ENCODE measurements at places on chromosomes 1 and 21.
A peak's percentile ranks its signal among the peaks of the same experiment; 100 is the strongest.

- no peak for DNase-seq
Measured at GRCh38 chr1:92567211-92567868, 80.6 kb upstream of the GFI1 start.

DNA sequence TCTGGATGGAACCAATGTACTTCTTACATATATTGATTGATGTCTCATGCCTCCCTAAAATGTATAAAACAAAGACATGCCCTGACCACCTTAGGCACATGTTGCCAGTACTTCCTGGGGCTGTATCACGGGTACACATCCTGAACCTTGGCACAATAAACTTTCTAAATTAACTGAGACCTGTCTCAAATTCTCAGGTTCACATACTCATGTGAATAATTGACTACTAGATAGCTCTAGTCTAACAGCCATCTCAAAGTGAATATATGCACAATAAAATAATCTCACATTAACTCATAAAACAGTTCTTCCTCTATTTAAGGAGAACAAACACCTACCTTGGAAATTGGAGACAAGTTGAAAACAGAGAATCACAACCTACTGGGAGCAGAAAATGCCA, 5.6 kb downstream of the DNAI4 start:
- no peak for DNase-seq

GRCh38 chr1:69315823-69316222, 251.9 kb upstream of the LRRC7 start:
- DNase-seq: no peak

DNA sequence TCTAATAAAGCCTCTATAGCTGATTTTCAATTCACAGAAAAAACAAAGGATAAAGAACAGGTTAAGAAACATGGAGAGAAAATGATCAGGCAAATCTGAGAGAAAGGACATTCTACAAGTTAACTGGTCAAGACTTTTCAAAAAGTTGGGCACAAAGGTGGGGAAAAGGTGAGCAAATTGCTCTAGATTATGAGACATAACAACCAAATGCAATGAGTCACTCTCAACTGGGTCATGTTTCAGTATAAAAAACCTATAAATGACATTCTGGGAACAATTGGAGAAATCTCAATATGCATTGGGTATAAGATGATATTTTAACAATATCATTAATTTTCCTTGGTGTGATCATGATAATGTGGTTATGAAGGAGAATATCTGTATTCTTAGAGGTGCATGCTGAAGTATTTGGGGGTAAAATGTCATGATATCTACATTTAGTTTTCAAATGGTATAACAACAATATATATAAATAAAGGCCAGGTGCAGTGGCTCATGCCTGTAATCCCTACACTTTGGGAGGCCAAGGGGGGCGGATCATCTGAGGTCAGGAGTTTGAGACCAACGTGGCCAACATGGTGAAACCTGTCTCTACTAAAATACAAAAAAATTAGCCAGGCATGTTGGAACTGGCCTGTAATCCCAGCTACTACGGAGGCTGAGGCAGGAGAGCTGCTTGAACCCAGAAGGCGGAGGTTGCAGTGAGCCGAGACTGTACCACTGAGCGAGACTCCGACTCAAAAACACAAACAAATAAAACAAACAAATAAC, 27.0 kb downstream of the ANKRD13C start:
- DNase-seq: no peak

DNA sequence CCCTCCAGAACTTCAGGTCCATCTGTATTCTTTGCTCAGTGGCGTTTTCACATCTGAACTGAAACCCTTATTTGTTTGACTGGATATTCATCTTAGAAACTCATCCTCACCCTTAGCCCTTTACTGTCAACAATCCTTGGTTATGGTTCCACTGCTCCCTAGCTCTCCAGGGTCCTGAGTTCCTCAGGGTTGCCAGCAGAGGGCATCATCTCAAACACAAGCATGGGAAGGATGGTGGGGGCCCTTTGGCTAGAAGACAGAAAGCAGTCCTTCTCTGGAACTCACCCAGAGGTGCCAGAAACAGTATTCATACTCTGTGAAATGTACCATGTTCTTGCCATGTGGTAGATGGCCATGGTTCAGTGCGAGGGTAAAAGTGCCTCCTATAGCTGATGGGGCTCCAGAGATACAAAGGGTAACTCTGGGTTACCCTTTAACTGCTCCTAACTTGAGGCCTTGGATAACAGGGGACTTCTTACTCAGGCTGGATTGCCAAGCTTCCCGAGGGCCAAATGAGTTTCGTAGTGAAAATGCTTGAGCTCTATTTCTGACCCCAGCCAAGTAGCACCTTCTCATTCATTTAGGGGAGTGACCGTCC, 11.3 kb downstream of the NCSTN start:
- DNase-seq: peak; percentile 10

DNA sequence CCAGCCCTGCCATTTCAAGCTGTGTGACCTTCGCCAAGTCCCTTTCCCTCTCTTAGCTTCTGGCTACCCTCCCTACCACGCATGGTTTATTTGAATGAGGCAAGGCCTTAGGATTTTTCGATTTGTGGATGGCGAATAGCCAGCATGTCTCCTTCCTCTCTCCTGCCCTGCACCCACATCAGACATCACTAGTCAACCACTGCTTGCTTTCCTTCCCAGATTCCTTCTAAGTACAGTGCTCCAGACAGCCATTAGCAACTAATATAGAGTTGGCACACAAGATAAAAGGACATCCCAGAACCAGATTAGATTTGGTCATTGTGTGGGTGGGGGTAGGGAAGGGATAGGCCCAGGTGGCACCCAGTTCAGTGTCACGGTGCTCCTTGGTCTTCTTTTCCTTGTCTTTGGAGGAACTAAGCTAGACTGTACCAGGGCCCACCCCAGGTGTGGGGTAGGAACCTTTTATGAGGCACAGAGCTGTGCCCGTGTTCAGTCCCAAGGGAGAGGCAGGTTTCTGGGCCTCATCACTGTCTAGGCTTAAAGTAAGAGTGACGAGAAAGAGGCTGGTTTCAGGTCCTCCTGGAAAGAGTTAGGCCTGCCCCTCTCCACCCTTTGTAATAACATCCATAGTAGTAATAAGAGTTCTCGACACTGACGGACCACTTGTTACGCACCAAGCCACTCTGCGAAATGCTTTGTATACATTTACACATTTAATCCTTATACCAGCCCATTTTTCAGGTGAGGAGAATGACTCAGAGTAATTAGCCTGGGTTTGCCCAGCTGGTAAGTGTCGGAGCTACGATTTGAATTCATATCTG, 8.6 kb downstream of the ALPL start:
- no peak for DNase-seq

GRCh38 chr1:230749150-230749549, 2.0 kb downstream of the CAPN9 start:
- no peak for DNase-seq

- DNase-seq: no peak
Measured at GRCh38 chr1:3721955-3722465, 30.2 kb upstream of the CCDC27 start.

GRCh38 chr1:158613764-158614163, 8.7 kb downstream of the OR10Z1 start:
- DNase-seq: no peak

- DNase-seq: no peak
Measured at GRCh38 chr1:83942914-83943313, 56.0 kb downstream of the TTLL7 start.

DNA sequence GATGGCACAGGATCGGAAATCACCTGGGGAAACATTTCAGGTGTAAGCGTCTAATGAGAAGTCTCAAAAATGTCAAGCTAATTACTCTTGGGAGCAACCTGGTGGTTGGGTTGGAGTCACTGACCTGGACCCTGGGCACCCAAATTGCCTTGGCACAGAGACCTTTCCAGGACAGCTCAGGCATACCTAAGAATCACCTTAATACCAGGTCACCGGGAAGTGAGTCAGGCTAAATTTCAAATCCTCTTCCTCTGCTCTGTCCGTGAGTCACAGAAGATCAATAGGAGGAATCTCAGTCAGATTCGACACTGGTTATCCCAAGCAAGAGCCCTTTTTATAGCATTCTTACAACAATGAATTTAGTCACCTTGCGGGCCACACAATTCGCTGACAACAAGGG, 179.6 kb upstream of the CAMK1G start:
- no peak for DNase-seq

DNA sequence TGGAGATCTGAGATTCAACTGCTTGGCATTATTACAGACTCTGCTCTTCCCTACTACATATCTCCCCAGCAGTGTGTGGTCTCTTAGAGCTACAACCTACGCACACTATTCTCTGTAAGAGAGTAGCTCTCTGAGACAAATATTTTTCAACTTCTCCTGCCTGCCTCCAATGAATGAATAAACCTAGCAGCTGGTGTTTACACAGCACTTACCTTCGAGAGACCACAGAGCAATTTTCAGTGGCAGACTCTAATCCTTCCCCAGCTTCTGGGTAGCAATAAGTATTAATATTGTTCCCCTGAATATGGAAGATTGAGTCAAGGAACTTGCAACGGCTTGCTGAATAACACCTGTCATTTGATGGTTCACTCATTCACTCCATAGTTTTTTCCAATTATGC, 350.9 kb upstream of the SPAG17 start:
- peak; percentile 76 for DNase-seq

Measured in NCI-H1092 treated with DMSO at 0.1 percent for 48 hours (cell line).